ENCODE measurements at places on chromosomes 2 and 18. TPM values are rescaled to one million over a fixed set of nuclear protein-coding genes. Genes with fewer than 3 reads are reported as not detected.
A peak's percentile ranks its signal among the peaks of the same experiment; 100 is the strongest.

DNA sequence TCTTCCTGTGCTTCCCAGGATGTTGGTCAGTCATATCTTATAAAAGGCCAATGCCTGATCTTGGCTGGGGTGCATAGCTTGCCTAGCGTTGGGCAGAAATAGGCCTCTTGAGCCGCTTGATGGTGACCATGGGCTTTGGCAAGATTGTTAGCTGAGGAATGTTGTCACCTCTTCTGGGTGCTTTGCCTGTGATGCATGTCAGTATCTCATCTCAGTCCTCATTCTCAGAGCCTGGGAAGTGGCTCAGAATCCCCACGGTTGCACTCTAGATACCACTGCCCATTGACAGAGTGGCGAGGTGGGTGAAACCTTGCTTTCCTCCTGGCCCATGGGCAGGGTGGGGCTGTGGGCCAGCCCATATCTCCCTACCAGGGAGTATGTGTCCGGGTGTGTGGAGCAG, 79.2 kb upstream of the MGAT5 start:
- no peak overlapping the region for H3K4me3 ChIP-seq
- H3K27ac ChIP-seq: no peak overlapping the region
- no peaks in the 10 kb centered on the region for H3K36me3 ChIP-seq
- H3K4me1 ChIP-seq: no peaks in the 10 kb centered on the region
- DNase-seq: no peak

DNA sequence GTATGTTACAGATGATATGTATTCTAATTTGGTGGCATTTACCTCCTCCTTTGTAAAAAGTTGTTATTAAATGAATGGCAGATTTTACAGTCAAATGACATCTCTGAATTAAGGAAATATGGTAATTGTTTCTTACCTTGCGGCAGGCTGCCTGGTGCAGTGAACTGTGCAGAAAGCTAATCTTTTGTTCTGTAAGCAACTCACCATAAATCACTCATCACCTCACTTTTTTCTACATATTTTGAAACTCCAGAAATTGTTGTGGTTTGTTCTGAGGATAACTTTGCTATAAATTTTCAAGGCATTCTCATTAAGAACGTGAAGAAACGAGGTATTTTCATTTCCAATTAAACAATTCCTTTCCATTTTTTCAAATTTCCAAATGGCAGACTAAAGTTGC, 52.7 kb downstream of the ST6GAL2 start:
- no peaks in the 10 kb centered on the region for H3K36me3 ChIP-seq
- no peaks in the 10 kb centered on the region for H3K4me1 ChIP-seq
- H3K4me3 ChIP-seq: no peak overlapping the region
- no peak overlapping the region for H3K27ac ChIP-seq

DNA sequence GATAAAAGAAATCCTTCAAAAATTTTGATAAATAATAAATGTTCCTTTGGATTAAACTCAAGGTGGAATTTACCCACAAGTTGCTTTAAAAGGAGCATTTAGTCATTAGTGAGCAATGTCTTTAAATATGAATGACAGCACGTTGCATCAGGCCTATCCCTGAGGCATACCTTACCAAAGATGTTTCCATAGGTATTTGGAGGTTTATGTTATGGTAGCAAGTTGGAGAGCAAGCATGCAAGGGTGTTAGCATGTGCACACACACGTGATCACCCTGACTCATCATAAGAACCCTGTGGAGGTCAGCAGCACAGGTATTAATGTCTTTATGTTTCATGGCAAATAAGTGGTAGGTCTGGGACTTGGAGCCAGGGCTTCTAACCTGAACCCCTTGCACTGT, 159.9 kb downstream of the ACTR3 start:
- H3K4me3 ChIP-seq: no peak overlapping the region
- H3K27me3 ChIP-seq: peaks cover 13% of the 10 kb centered on the region
- H3K4me1 ChIP-seq: no peaks in the 10 kb centered on the region

GRCh38 chr2:204608237-204608939, 63.1 kb downstream of the PARD3B start:
- no peak overlapping the region for H3K27ac ChIP-seq
- no peak overlapping the region for H3K4me3 ChIP-seq
- DNase-seq: no peak

GRCh38 chr2:223805008-223805407, 32.4 kb downstream of the AP1S3 start:
- peak overlapping the region; percentile 36 for H3K27ac ChIP-seq
- peaks cover 87% of the 10 kb centered on the region for H3K4me1 ChIP-seq
- DNase-seq: no peak
- no peaks in the 10 kb centered on the region for H3K27me3 ChIP-seq

DNA sequence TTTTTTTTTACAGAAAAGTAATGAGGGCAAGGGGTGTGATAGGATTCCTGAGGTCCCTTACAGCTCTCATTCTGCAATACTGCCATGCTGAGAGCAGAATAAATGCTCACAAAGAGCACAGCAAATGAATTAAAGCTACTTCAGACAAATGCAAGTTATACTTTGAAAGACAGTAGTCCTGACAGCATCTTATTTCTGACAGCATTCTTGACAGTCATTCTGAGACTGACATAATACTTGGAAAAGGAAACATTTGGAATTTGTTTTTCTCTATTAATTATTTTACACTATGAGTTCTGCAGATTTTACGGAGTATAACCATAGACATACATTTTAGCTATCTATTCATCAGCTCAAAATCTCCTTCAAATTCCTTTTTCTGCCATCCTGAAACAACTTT, 935.2 kb upstream of the FAM98A start:
- no peaks in the 10 kb centered on the region for H3K27me3 ChIP-seq
- no peak overlapping the region for H3K4me3 ChIP-seq
- H3K4me1 ChIP-seq: no peaks in the 10 kb centered on the region
- no peak for DNase-seq
- H3K27ac ChIP-seq: no peak overlapping the region

GRCh38 chr2:4272261-4272858, 569.0 kb downstream of the DCDC2C start:
- no peak overlapping the region for H3K4me3 ChIP-seq
- DNase-seq: no peak
- H3K36me3 ChIP-seq: no peaks in the 10 kb centered on the region
- H3K4me1 ChIP-seq: no peaks in the 10 kb centered on the region
- no peaks in the 10 kb centered on the region for H3K27me3 ChIP-seq

The TBC1D8 gene
- total RNA-seq: 44.0 TPM

The WDR33 gene
- 52.5 TPM for total RNA-seq

The UGT1A8 gene
- not detected for total RNA-seq

The PPIG gene
- 55.3 TPM for total RNA-seq
